ENCODE measurements at places on chromosomes 13 and 19. TPM values are rescaled to one million over a fixed set of nuclear protein-coding genes. Genes with fewer than 3 reads are reported as not detected.
A peak's percentile ranks its signal among the peaks of the same experiment; 100 is the strongest.

Gene POGLUT2
- total RNA-seq: 23.1 TPM

DNA sequence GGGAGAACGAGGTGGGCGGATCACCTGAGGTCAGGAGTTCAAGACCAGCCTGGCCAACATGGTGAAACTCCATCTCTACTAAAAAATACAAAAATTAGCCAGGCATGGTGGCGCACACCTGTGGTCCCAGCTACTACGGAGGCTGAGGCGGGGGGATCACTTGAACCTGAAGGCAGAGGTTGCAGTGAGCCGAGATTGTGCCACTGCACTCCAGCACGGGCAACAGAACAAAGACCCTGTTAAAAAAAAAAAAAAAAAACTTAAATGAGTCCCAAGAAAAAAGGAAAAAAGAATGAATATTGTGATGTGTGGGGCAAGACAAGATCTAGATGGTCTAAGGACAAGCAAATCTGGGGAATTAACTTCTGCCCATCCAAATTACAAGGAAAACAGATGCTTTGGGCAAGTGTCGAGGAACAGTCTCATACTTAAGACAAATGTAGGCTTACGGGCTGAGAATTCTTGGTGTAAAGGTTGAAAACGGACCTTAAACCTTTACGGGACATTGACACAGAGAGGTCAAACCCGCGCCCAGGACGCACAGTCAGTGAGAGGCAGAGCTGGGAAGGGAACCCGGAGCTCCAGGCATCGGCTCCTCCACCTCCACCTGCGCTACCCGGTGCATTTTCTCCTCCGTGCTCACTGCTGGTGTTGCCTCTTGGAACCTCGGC is 656 bp upstream of the ZNF324 start:
- no peaks in the 10 kb centered on the region for H3K27me3 ChIP-seq
- DNase-seq: no peak
- H3K27ac ChIP-seq: no peak overlapping the region
- H3K4me1 ChIP-seq: no peaks in the 10 kb centered on the region
- peaks cover 2% of the 10 kb centered on the region for H3K36me3 ChIP-seq
- peak overlapping the region; percentile 84 for H3K4me3 ChIP-seq

DNA sequence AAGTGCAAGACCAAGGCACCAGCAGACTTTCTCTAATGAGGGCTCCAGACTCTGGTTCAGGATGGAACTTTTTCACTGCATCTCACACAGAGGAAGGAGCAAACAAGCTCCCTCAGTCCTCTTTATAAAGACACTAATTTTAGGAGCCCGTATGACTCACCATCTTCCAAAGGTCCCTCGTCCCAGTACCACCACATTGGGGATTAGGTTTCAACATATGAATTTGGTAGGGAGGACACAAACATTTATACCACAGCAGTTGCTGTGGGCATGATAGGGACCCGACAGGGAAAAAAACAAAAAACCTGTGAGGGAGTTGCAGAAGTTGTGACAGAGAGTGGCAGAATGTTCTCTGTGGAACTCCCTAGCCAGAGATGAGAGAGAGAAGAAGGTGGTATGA is 6.5 kb upstream of the CNMD start:
- H3K27ac ChIP-seq: no peak overlapping the region
- no peak for DNase-seq
- no peak overlapping the region for H3K4me3 ChIP-seq

- no peaks in the 10 kb centered on the region for H3K36me3 ChIP-seq
- no peak for DNase-seq
- H3K4me3 ChIP-seq: no peak overlapping the region
- no peaks in the 10 kb centered on the region for H3K27me3 ChIP-seq
Observed at GRCh38 chr13:22276616-22277015, 605.7 kb downstream of the FGF9 start.

GRCh38 chr19:1783874-1784273 is 28.2 kb downstream of the ATP8B3 start:
- no peak overlapping the region for H3K27ac ChIP-seq
- peaks cover 14% of the 10 kb centered on the region for H3K27me3 ChIP-seq
- peak overlapping the region; percentile 30 for H3K4me3 ChIP-seq
- DNase-seq: no peak
- H3K4me1 ChIP-seq: no peaks in the 10 kb centered on the region
- H3K36me3 ChIP-seq: no peaks in the 10 kb centered on the region

GRCh38 chr13:102400675-102401145 is 1.1 kb downstream of the FGF14 start:
- H3K36me3 ChIP-seq: no peaks in the 10 kb centered on the region
- peaks cover 12% of the 10 kb centered on the region for H3K27me3 ChIP-seq
- no peak overlapping the region for H3K27ac ChIP-seq

- no peaks in the 10 kb centered on the region for H3K36me3 ChIP-seq
- DNase-seq: no peak
- H3K4me3 ChIP-seq: no peak overlapping the region
- H3K4me1 ChIP-seq: peaks cover 3% of the 10 kb centered on the region
- H3K27me3 ChIP-seq: no peaks in the 10 kb centered on the region
Observed at GRCh38 chr19:48573163-48573505, 21.2 kb downstream of the SULT2B1 start.
